Effector memory CD4-positive, alpha-beta T cell (primary cell): ENCODE measurements at places on chromosomes 7 and 10.

- no peak for DNase-seq
Observed at GRCh38 chr10:29751240-29751639, 116.5 kb upstream of the SVIL start.

DNA sequence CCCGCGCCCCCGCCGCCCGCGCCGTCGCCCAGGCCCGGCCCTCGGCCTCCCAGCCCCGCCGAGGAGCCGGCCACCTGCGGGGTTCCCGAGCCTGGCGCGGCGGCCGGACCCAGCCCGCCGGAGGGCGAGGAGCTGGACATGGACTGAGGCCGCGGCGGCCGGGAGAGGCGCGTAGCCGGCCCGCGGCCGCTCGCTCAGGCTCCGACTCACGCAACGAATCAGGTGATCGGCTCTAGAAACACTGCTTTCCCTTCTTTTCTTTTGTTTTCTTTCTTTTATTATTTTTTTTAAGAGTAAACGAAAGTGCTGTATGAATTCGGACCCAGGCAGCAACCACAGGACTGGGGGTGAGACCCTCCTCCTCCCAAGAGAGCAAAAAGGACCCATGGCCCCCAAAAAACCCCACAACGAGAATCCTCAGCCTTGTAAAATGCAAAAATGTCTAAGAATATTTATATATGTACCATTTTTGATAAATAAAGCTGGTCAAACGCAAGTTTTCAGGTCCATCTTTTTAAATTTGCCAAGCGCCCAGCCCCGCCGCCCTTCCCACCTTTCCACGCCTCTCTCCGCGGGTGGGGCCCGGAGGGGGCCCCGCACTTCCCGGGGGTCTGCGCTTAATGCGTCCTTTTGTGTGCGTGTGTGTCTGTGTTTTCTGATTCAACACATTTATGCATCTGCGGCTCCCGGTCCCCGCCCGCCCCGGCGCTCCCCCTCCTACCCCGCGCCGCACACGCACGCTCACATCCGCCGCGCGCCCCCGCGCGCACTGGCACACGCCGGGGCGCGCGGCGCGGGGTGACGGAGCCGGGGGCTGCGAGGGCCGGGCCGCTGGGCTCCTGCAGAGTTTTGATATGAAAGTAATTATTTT, 4.4 kb downstream of the UNCX start:
- no peak for DNase-seq

DNA sequence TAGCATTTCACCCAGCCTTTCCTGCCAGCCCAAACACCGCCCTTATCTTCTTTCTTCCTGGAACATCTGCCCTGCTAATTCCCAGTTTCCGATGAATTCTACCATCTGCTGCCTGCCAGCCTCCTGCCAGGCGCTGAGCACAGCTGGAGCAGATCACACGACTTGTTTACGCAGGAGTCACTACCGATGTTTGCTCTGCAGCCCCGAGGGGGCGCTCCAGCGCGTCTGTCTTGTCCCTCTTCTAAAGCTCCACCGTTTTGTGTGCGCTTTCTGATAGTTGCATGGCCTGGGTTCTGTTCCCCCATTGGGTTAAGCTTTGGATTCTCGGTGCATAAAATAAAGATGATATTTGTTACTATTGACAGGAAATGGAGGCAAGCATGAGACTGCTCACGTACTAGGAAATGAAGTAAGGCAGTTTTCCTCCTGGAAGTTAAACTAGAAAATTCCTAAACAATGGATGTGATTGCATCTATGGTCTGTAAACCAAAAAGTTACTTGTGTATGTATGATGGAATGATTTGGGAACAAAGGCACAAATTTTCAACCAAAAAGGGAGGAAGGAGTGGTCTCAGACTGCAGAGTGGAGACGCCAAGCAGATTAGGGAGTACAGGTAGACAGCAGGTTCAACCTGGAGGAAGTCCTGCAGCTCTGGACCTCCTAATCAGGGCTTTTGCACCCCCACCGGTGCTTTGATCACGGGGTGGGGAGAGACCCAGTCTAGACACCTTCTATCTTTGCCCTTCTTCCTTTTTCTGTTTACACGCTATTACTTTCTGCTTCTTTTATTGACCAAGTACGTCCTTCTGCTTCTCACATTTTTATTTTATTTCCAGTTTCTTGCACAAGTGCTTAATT, 2.2 kb upstream of the RBM17 start:
- DNase-seq, result peak; percentile 71

GRCh38 chr10:106278383-106278782, 886.1 kb downstream of the SORCS1 start:
- no peak for DNase-seq

- no peak for DNase-seq
Observed at GRCh38 chr7:38424750-38425463, 151.5 kb upstream of the TARP start.

DNA sequence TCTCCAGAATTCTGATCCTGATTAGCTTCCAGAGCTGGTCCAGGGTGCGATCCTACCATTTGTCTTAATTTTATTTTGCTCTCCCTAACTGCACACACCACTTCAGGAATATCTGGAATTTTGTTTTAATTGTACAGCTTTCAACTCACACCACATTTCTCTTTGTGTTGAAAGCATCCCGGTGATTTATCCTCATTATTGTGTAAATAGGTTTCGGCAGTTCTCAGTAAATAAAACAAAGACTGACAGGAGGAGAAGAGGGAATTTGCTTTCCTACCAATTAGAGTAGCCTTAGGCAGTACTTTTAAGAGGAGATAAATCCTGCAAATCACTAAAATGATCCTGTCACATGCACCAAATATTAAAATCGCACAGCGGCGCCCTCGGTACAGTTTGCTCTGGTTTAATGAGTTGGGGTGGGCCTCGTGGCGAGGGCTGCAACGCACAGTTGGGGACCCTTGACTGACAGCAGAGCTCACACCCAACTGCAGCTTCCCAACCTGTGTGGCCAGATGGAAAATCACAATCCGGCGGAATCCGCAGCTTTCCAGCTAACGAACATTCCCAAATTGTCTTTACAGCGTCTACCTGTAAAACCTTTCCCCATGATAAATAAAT, 62.6 kb downstream of the EBF3 start:
- DNase-seq, result no peak

- DNase-seq, result no peak
Observed at GRCh38 chr7:9945857-9946256, 1027.8 kb upstream of the PHF14 start.

DNA sequence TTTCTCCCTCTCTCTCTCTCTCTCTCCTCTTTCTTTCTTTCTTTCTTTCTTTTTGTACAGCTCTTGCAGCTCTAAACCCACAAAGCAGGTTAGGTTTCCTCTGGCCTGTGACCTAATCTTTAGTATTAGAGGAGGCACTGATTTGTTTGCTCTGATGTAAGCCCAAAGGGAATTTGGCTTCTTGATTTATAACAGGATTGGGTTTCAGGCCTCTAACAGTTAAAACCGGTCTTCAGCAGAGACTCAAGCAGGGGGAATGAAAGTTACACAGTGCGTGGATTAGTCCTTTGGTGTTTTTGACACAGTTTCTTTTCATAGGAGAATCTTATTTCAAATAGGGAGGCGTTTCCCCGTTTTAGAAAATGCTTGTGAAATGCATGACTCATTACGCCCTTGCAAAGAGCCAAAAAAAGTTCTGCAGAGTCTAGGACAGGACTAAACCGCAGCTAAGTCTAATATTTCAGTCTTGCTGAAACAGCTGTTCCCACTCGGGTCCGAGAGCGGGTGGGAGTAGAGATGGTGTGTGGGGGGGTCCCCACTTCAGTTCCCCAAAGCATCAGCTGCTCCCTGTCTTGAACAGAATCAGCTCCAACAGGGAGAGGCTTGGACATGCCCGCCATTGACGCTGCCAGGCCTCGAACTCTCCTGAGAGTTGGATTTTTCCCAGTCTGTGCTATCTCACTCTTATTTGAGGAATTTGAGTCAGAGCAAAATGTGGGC, 296.5 kb upstream of the PITRM1 start:
- no peak for DNase-seq

GRCh38 chr7:20385126-20385525, 54.4 kb downstream of the ITGB8 start:
- DNase-seq, result no peak

DNA sequence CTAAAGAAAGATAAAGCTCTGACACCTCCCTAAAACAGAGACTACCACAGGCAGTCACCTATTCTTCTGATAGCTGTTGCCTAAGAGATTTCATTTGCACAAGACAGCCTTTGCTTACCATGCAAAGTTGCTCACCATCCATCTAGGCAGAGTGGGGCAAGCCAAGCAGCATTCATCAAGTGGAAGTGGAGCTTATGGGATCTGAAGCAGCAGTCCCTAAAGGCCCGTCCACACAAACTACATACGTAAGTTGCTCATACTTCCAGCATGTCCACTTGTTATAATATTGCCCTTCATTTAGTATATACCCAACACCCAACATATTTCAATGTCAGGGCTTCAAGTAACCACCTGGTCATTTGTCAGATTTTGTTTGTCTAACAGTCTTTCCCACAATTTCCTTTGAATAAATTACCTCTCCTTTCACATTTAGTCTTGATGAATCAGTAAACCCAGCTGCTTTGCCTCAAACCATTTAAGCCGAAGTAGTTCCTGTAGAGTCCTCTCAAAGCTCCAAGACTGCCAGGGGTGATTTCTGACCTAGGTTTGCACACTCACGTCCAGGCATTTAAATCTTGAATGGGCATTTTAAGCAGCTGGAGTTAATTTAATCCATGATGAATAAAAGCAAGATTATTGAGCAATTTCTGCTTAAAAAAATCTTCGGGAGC, 67.9 kb downstream of the ATAD1 start:
- DNase-seq, result no peak

- DNase-seq, result no peak
Observed at GRCh38 chr7:104371216-104371979, 43.0 kb downstream of the LHFPL3 start.

DNA sequence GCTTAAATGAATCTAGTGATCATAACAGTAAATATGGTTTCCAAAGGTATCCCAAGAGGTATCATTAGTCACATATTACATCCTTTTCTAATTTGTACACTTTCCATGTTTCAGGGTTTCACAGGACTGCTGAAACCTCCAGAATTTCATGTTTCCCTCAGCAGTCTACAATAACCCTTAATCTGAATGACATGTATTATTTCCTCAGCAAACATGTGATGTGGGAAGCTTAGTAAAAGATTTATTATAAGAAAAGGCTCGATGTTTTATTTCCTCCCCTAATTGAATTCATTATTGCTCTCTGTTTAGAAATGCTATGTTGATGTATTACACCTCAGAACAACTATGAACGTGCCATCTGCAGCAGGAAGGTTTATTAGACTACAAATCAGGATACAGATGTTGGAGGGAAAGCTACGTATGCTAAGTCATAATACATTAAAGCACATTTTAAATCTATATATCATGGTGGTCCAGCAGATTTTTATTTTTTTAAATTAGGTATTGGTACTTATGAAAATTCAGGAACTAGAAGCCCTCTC, 52.5 kb upstream of the SKAP2 start:
- DNase-seq, result no peak

GRCh38 chr7:158809596-158809995, 19.7 kb downstream of the ESYT2 start:
- DNase-seq, result no peak

DNA sequence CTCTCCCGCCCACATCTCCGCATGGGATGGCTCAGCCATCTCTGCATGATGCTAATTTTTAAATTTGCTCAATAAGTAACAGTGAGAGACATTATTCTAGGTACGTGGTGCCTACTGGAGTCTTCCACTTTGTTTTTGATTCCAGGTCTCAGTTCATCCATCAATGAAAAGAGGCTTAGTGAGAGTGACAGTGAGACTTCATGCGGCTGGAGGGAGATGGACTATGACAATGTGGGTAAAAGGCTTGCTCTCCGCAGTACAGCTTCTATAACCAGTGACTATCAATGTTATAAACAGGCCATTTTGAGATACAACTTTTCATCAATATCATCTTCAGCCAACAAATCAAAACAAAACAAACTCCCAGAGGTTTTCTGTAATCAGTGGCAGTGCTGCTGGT, 563.4 kb upstream of the MKI67 start:
- no peak for DNase-seq

- DNase-seq, result no peak
Observed at GRCh38 chr10:35854661-35855060, 212.6 kb upstream of the FZD8 start.
